ENCODE measurements at places on chromosomes 5 and 9. TPM values are rescaled to one million over a fixed set of nuclear protein-coding genes. Genes with fewer than 3 reads are reported as not detected.

DNA sequence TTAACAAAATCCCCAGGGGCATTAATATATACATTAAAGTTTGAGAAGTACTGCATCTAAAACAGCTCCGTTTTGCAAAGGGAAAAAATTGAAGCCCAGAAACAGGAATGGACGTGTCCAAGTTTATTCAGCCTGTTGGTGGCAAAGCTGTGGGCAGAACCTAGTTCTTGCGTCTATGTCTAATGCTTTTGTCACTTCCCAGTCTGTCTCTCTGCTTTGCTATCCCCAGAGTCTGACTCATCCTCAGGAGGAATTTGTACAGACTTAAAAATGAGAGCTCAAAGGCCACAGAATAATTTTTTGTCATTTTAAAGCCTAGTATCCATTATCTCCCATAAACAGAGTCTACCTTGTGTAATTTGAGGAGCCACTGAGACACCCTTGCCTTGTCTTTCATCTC is 330.9 kb upstream of the GRIA1 start:
- DNase-seq, result no peak

DNA sequence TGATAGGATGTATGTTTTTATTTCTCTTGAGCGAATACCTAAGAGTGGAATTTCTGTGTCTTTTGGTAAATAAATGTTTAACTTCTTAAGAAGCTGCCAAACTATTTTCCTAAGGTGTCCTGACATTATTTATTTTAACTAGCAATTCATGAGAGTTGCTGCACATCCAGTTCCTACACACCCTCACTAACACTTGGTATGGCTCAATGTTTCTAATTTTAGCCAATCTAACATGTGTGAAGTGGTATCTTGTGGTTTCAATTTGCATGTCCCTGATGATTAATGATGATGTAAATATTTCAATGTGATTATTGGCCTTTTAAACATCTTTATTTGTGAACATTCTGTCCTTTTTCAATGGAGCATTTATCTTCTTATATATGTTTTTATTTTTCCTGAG is 2095.5 kb upstream of the C9orf72 start:
- DNase-seq, result no peak

- DNase-seq, result no peak
Observed at GRCh38 chr9:97064176-97064575, 25.2 kb upstream of the CTSV start.

GRCh38 chr5:51185850-51186329 is 197.4 kb upstream of the ISL1 start:
- peak; percentile 4 for DNase-seq

- no peak for DNase-seq
Observed at GRCh38 chr5:149665416-149666175, 64.5 kb upstream of the PPARGC1B start.

SLC4A9 gene
- 0.11 TPM for total RNA-seq

LIX1 gene
- total RNA-seq, result 0.63 TPM

KIAA1191 gene
- total RNA-seq, result 38.1 TPM

PLAC8L1 gene
- not detected for total RNA-seq

BARHL1 gene
- not detected for total RNA-seq
